D721Med (cell line): ENCODE measurements at places on chromosomes 5 and 9.

DNA sequence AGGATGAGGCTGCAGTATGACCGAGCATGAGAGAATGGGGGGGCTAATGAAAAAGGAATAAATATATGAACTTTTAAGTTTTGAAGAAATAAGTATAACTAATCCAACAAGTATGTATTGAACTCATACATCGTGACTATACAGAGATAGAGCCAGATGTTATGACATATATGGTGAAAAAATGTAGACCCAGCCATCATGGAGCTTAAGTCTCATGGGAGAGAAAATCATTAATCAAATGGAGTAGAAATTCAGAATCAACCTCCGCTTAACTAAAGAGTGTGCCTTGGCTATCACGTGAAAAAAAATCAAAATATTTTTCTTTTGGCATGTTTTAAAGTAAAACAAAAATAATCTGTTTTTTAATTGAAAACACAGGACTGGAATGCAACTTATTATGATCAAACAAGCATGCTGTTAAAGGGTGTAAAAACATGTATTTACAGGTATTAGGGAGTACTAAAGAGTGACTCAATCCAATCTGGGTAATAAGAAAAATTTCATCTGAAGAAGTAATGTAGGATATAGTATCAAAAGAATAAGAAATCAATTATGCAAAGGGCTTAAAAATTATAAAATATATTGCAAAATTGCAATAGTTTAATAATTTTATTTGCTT is 868.5 kb upstream of the NUDT12 start:
- no peak for DNase-seq

DNA sequence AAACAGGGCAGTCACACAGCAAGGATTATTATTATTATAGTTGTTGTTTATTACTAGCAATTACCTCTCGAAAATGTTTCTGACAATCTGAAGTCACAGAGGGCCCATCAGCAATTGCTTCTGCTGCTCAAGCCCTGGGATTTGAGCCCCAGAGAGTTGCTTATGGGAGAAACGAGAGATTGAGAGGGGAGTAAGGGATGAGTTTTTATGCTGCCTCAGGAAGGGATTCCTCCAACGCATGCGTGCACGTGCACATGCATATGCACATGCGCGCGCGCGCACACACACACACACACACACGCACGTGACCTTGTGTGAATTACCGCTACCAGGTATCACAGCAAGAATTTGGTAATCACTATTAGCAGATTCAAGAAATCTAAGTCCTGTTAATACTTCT is 189.2 kb upstream of the TBC1D2 start:
- DNase-seq, result no peak

GRCh38 chr5:145660897-145661640 is 174.1 kb downstream of the PRELID2 start:
- DNase-seq, result no peak

GRCh38 chr5:55159763-55160492 is at the start of gene GPX8:
TSS of gene GPX8 (plus strand) at chr5:55160171. CDS start at chr5:55160193, 22 bp downstream.
- DNase-seq, result no peak

- no peak for DNase-seq
Observed at GRCh38 chr9:13209498-13209897, 70.0 kb downstream of the MPDZ start.

GRCh38 chr5:1962619-1963355 is 80.1 kb upstream of the IRX4 start:
- no peak for DNase-seq

DNA sequence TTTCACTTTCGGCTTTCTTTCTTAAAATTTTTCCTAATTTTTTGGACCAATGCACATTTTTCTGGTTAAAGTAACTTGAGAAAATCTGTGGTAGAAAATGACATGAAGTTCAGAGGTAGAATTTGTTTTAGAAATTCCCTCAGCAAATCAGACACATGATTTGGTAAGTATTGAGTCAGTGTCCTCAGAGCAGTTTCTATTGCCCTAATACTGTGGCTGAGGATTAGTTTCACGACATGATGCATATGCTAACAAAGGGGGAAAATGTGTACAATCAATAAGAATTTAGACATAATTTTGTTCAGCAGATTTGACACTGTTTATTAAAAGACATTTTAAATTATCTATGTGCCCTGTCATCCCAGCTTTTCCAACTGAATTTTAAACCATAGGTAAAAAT is 56.2 kb upstream of the GCNT4 start:
- DNase-seq, result no peak
